ENCODE measurements at places on chromosomes 6 and 20.

DNA sequence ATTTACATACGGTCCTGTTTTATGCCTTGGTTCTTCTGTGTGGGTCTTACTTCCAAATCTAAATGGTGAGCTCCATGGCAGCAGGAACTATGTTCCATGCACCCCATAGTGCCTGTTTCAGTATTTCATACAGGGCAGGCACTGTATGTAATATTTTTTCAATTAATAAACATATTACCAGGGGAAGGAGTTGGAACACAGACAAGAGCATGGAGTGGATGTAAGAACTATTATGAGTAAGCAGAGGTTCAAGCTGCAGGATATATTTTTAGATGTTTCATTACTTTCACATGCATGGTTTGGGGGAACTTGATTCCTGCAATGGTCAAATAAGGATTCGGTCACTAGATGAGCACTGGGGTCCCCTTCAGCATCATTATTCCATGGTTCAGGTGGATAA lies 108.3 kb downstream of the KIF13A start:
- no peak for DNase-seq

GRCh38 chr20:49529470-49529869 lies 38.5 kb downstream of the PTGIS start:
- DNase-seq, result no peak

GRCh38 chr6:127514179-127514772 lies 4.9 kb downstream of the MTCL3 start:
- DNase-seq, result no peak

DNA sequence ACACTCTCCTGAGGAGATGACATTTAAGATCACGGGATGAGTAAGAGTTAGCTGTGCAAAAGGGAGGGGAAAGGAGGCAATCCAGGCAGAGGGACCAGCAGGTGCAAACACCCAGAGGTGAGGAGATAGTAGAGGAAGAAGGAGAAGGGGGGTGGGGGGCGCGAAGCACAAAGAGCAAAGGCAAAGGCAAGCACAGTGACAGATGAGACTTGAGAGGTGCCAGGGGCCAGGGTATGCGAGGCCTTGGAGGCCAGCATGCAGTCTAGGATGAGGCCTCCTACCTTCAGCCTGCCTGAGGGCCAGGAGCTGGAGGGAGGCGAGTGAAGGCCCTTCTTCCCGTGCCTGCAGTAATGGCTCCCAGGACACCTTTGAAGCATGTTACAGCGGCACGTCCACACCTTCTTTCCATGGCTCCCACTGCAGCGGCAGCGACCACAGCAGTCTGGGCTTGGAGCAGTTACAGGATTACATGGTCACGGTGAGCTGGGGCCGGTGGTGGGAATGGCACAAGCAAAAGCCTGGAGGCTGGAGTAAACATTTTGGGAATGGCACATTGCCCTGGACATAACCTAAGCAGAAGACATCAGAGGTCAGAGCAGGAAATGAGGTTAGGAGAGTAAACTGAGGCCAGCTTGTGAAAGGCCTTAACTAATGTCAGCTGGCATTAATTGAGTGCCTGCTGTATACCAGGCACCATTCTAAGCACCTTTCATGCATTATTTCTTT lies 18.6 kb downstream of the CCM2L start:
- no peak for DNase-seq

DNA sequence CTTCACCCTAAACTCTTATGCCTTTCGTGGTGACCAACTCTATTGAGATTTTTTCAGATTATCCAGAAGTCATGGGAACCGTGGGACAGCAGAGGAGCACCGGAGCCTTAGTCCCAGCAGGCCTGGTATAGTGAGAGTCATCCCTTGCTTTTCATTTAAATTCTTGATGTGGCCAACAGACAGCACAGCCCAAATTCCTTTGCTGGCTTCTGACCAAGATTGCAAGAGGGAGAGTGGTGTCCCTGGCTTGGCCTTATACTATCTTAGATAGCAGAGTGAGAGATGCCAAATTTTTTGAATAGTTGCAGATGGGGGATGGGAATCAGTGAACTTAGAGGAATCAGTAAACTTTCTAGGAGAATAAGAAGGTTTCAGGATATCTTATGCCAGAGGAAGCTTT lies 7.8 kb downstream of the STX11 start:
- DNase-seq, result peak; percentile 37

- DNase-seq, result no peak
These were observed 185.1 kb downstream of the CLIC5 start for GRCh38 chr6:45830441-45831139.

GRCh38 chr6:27263886-27264285 lies 16.4 kb downstream of the PRSS16 start:
- DNase-seq, result no peak

GRCh38 chr6:17872908-17873307 lies 114.5 kb downstream of the KIF13A start:
- DNase-seq, result no peak

DNA sequence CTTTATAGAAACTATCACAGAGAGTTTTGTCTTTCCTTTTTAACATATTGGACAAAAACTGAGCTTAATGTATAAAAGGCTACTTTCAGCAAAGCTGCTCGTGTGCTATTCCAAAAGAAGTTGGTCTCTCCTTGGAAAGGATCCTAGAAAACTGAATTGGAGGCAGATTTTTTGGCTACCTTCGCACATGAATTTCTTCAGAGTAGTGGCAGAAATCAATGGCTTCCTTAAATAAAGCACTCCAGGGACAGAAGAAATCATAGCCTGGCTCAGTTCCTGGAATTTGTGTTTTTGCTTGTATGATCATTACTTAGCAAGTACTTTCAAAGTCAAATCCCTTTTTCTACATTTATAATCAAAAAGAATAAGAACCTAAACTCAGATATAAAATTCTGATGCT lies 780.3 kb downstream of the PHF3 start:
- DNase-seq, result no peak

DNA sequence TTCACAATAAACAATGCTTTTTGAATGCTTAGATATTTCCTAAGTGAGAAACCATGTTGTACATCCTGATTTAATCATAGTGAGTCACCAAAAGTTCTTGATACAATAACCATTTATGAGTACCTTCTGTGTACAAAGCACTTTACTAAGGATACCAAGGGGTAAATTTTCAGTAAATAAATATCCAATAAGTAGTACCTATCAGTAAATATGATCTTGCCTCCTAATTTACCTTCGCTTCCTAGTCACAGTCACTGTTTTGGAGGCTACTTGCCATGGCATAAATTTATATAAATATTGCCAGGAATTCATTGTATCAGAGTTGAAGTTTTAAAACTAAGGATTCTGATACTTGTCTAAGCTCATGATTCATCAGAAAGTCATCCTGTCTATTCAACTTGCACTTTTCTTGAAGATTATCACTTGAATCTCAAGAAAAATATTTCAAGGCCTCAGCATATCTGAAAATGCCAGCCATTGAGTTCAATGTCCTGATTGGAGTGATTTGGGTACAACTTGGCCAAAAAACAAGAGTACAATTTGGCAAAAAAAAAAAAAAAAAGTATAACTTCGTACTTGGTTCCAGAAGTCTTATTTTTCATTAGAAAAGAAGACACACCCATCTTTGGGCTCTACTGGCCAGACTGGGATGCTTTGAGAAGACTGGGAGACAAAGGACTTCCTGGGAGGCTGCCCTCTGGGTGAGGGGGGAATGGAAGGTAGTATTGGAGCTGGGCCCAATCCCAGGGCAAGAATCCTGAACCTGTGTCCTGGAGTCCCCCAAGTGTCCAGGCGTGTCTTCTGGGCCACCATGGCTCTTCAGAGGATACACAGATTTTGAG lies 32.8 kb downstream of the RAB22A start:
- no peak for DNase-seq

DNA sequence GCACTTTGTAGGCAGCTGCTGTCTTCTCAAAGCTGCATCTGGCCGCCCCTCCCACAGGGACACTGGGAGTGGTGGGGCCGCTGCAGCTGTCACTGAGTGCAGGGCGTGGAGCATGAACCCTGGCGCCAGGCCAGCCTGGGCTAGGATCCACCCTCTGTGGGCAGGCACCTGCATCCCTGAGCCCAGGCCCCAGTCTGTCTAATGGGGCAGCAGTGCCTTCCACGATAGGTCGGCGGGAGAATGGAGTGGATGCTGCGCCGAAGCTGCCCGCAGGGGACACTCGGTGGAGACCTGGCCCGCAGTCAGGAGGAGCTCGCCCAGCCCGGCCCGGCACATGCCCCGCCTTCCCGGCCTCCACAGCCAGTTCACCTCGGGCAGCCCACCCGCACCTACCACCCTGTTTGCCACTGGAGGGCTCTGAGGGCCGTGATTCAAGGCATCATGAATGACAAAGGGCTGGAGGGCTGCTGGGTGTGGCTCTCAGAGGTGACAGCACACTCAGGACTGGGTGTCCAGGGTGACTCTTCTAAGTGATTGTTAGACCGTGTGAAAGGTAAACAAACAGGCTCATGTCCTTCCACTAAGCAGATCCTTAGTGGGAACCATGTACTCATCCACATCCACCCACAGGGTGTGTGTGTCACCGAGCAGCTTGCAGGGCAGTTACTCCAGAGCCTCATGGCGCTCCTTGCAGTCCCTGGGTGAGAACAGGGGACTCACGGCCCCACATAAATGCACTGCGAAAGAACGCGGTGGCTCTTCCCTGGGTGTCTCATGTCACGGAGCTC lies 133.9 kb downstream of the AGPAT4 start:
- no peak for DNase-seq

GRCh38 chr6:11769811-11770545 lies 8.6 kb downstream of the ADTRP start:
- no peak for DNase-seq

DNA sequence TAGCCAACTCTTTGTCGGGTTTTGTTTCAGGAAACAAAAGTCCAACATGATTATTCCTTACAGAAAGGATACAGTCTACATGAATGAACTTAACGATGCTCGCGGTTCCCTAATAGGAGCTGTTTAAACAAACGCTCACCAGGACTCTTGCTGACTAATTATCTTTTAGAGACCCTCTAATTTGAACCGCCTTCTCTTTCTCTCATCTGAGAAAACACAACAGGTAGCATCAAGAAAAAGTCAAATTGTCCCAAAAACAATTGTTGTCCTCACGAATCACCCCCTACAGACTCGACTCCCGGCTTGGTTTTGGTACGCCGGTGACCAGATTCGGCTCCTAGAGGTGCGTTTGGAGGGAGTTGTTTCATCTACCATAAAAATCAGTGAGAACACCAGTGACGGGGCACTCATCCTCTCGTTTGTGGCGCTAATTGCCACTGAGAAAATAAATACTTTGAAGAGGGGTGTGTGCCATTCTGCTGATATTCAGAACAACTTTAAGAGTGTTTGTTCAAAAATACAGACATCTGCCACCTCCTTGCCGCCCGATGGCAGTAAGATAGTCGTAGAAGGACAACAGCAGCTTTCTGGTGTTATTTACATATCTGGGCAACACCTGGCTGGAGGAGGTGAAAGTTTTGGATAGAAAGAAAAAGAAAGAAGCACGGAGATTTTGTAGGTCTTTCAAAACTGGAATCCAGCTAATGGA lies 1.1 kb upstream of the SIM1 start:
- no peak for DNase-seq

GRCh38 chr6:11688425-11688709 lies 90.2 kb downstream of the ADTRP start:
- no peak for DNase-seq

GRCh38 chr20:45308117-45308778 lies at the start of gene MATN4:
TSS of gene MATN4 (minus strand) at chr20:45308299. CDS start at chr20:45305582, 2,717 bp downstream.
- DNase-seq, result no peak

DNA sequence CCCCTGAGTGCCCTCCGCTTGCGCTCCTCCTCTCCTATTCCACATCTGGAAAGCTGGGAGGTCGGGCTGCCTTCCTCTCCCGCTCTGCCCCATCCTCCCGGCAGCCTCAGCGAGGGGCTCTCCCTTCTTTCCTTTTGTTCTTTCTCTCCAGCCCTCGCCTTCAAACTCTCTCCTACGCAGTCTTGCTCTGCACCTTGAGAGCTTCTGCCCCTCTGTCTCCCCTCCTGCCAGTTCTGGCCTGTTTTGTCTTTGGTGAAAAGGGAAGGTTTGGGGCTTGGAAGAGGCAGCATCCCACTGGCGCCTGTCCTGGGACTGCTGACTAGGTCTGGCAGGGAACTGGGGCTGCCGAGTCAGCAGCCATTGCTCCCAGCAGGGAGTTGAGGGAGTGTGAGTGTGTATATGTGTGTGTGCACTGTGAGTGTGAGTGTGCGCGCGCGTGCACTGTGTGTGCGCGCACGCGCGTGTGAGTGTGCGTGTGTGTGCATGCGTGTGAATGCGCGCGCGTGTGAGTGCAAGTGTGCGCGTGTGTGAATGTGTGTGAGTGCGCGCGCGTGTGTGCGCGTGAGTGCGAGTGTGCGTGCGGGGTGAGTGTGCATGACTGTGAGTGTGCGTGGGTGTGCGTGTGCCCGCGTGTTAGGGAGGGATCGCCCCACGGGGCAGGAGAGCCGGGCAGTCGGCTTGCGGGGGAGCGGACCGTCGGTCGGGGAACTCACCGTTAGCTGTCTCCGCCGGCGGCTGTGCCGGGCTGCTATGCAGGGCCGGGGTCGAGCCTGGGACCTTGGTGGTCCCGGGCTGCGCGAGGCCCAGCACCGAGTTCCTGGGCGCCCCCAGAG lies 523 bp downstream of the CPXM1 start:
- no peak for DNase-seq

DNA sequence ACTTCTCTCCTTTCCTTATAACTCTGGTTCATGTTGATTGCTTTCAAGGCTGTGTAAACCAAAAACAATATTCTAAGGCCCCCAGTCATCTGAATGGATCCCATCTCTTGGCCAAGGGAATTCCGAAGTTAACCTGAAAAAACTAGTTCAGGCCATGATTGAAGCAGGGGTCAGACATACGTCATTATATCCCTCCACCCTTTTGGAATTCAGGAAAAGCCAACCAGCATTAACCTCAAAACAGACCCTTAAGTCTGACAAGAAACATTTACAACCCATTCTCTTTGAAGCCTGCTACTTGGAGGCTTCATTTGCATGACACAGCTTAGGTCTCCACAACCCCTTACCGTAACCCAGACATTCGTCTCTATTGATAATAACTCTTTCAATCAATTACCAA lies 39.7 kb downstream of the SLC26A8 start:
- no peak for DNase-seq

GRCh38 chr20:50774515-50774914 lies 20.3 kb upstream of the BCAS4 start:
- DNase-seq, result no peak

DNA sequence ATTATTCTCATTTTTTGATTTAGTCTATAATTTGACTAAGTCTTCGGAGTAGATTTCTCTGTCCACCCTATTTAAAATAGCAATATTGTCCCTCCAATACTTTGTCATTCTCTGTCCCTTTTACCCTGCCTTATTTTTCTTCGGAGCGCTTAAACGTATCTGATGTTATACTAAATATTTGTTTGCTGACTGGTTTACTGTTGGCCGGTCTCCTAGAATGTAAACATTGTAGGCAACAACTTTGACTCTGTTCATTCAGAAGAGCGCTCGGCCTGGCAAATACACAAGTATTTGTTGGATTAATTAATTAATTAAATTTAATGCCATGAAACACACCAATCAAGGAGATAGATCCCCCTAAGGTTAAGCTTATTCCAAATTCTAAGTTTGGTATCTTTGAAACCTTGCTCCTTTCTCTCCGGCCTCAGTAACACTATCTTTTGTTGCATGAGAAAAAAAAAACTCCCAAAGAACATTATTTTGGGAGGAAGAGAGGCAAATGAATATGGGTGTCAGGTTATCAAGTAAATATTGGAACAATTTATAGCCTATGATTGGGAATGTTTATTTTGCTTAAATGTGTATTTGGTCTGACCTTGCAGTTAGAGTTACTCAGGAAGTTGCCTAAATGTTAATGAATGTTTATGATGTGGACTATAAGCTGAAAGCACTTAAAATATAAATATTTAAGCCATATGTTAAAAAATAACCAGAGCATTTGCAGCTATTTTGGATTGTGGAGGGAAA lies 231.1 kb downstream of the SOX4 start:
- DNase-seq, result no peak

- no peak for DNase-seq
These were observed 466.3 kb upstream of the CDH4 start for GRCh38 chr20:60785785-60786184.

All from kidney epithelial cell (primary cell).